Urinary bladder (tissue), 4 donors: ENCODE measurements at places on chromosomes 5 and 9.

DNA sequence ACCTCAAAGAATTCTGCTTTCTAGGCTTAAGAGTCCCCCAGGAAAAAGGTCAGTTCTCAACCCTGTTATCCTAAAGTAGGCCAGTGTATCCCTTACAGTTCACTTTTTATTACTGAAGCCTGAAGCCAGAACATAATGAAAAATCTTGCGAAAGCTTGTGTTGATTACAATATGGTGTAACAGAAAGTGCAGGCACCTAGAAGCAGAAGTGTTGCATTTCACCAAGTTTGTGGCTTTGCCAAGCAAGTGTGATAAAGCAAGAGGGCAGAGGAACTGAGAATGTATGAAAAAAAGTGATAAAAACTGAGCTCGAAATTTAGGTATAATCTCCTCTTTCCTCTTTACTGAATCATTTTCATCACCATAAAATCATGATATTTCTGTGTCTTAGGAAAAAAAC, 26.2 kb downstream of the AGTPBP1 start:
- no peak for DNase-seq

DNA sequence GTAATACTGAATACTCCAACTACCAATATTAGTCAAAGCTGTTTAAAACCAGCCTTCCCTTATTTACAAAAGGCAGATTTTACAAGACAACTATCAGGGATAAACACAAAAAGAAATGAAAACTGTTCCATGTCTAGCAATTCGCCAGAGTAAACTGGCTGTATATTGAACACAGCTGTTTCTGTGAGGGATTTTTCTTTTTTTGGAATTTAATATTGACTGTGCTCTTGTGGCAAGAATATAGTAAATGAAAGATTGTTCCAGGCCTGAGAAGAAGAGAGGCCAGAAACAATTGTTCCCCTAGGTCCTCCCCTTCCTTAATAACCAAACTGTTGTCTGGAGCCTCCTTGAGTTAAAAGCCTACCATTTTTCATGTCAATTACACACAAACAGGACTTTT, 188.6 kb downstream of the PDE4D start:
- DNase-seq = peak; percentile 31

GRCh38 chr5:68007451-68007850, 208.1 kb upstream of the PIK3R1 start:
- no peak for DNase-seq

DNA sequence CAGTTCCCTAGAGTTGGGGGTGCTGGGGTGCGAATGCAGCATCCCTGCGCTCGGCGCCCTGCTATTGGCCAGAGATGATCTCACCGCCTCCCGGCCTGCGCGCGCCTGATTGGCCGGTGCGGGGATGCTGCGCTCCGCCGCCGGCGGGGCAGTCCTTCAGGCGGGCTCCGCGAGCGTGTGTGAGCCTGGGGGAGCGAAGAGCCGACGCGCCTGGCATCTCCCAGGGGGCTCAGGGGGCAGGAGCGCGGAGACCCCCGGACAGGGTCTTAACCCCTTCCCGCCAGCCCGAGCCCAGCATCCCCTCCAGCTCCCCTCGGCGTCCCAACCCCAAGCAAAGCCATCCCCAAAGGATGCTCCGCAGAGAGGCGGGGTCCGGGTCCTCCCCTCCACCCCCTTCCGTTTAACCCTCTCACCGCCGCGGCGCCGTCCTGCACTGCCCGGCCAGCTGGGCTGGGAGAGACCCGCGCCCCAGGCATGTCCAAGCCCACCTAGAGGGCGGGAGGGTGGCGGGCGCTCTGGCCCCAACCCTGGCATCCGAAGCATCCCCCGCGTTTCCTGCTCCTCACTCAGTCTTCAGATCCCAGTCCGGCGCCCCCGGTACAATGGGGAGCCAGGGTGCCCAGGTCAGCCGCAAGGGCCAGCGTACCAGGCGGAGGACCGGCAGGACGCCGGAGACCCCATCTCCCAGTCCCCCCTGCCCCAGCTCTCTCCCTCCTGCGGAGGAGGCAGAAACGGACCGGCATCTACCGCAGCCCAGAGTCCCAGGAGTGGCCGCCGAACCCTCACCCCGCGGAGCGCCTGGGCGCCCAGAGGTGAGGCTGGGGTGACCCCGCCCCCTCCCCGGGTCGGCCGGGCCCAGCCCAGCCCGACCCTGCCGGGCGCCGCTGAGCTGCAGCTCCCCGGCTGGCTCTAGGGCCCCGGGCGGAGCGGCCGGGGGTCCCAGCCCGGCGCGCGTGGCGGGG, 19.3 kb upstream of the TOR2A start:
- no peak for DNase-seq

GRCh38 chr9:107274096-107274495, 9.0 kb upstream of the RAD23B start:
- DNase-seq = no peak
